ENCODE measurements at places on chromosomes 1 and 21. TPM values are rescaled to one million over a fixed set of nuclear protein-coding genes. Genes with fewer than 3 reads are reported as not detected.

The EPHB2 gene
- total RNA-seq, result 29.6 TPM

The PEA15 gene
- total RNA-seq, result 181 TPM

The EGLN1 gene
- 47.7 TPM for total RNA-seq

The MROH7 gene
- not detected for total RNA-seq

The SLC6A17 gene
- 4.1 TPM for total RNA-seq

The PRELP gene
- total RNA-seq, result not detected

The MARK1 gene
- 0.22 TPM for total RNA-seq

The KAZN gene
- total RNA-seq, result 2.9 TPM

The CLIC6 gene
- not detected for total RNA-seq

The RXFP4 gene
- not detected for total RNA-seq

The C8A gene
- total RNA-seq, result not detected

The PCBP3 gene
- 2.1 TPM for total RNA-seq

The SIM2 gene
- 9.2 TPM for total RNA-seq

The LDLRAD1 gene
- not detected for total RNA-seq

The UBL4B gene
- not detected for total RNA-seq

All from A549 treated with ZK216348 at 1 μM for 4 hours (cell line).